ENCODE measurements at places on chromosomes 5 and 9.

GRCh38 chr5:75040973-75041372 lies 11.4 kb downstream of the GCNT4 start:
- no peak for DNase-seq

GRCh38 chr5:126519637-126520592 lies 75.1 kb downstream of the ALDH7A1 start:
- no peak for DNase-seq

- DNase-seq = no peak
Measured at GRCh38 chr5:80474929-80475328, 13.0 kb upstream of the FAM151B start.

DNA sequence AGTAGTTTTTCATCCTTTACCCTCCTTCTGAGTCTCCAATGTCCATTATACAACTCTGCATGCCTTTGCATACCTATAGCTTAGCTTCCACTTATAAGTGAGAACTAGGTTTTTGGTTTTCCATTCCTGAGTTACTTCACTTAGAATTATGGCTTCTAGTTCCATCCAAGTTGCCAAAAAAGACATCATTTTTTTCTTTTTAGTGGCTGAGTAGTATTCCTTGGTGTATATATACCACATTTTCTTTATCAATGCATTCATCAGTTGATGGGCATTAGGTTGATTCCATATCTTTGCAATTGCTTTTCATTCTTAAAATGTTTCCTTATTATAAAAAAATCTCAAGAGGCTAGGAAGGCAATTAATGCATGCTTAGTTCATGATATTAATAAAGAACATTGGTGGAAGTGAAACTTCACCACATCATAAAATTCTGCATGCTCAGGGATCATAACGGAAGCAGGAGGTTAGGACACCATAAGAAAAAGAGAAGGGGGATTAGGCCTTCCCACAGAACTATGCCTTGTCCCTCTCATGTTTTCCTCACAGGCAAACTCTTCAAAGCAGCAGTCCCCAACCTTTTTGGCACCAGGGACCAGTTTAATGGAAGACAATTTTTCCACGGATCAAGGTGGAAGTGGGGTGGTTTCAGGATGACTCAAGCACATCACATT lies 105.2 kb downstream of the FRMD3 start:
- no peak for DNase-seq

DNA sequence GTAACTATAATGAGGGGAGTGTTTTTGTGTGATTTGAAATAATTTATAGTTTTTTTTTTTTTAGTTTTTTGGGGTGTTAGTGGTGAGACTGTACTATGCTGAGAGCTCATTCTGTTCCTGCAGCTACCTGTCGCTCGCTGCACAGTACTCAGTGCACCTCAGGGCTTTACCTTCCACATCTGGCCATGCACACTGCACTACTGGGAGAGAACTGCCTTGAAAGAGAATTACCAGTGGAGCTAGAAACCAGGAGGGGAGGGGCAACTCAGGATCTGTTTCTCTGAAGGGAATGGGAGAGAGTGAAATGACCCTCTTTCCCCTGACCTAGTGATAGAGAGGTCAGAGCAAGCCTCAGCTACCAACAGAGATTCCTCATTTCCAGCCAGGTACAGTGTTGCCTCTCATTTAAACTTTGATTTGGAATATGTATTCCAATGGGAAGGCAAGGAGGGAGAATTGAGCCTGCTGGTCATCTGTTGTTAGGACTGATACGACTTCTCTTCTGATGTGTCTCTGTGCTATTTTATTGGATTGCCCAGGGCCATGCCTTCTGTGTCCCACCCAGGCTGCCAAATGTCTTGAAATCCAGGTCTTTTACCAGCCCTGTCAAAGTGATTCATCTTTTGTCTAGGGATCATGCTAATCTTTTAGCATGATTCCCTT lies 8.9 kb downstream of the ATG10 start:
- DNase-seq = no peak

GRCh38 chr5:74074111-74074510 lies 448.1 kb downstream of the ARHGEF28 start:
- DNase-seq = no peak

GRCh38 chr5:89901983-89902382 lies 507.6 kb downstream of the CETN3 start:
- no peak for DNase-seq

DNA sequence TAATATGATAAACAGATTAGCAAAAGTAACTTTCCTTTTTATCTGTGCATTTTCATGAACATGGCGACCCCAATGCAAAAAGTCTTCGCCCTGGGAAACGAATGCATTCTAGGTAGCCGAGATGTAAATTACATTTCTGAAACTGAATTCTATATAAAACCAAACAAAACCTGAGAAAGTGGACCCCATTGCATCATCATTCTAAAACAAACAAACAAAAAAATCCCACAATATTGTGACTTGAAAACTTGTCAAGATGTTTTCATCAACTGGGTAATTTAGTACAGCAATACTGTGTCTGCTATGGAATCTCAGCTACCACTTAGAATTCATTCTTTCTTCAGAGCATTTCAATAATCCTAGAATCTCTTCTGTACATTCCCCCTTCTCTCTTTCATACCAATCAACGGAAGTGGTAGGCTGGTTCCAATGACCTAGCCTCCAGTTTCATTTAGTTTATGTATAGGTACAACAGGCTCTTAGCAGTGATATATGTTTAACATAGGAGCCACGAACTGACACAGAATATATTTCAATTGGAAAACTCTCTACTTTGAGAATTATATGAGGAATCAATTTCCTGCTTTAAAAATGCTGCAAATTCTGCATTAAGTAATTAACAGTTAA lies 85.6 kb downstream of the FBXW11 start:
- no peak for DNase-seq

GRCh38 chr5:149201121-149201637 lies 59.9 kb downstream of the ABLIM3 start:
- DNase-seq = no peak

GRCh38 chr9:104143550-104143910 lies 49.4 kb downstream of the SMC2 start:
- DNase-seq = no peak

DNA sequence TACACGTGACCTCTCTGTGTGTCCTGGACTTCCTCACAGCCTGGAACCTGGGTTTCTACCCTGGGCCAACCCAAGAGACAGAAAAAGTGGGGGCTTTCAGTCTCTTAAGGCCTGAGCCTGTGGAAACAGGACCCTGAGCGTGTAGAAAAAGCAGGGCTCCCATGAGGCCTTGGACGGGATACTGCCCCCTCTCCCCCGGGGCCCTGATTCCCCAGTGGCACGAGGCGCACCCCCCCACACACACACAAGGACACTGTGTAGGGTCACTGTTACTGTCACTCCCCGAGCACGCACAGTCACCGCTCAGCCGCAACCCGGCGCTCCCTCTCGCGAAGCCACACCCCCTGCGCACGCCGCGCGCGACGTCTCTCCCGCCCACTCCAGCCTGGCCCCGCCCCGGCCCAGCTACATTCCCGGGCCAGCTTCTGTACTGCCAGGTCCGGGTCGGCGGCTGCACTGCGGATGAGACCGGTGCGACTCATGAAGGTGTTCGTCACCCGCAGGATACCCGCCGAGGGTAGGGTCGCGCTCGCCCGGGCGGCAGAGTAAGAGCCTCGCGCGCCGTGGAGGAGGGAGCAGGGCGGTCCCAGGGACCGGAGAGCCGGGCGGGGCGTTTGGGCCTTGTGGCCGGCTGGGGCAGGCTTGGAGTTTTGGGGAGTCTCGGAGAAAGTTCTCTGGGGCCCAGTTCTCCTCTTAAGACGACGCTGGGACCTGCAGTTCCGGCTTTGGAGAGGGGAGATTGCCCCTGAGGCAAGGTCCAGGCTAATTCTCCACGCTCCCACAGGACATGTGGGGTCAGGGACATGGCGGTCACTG lies at the start of gene GRHPR:
GRHPR (plus strand) TSS at position 408 of the 816 bp plus-strand sequence; CDS start at position 463, 55 bp downstream.
- peak; percentile 93 for DNase-seq

DNA sequence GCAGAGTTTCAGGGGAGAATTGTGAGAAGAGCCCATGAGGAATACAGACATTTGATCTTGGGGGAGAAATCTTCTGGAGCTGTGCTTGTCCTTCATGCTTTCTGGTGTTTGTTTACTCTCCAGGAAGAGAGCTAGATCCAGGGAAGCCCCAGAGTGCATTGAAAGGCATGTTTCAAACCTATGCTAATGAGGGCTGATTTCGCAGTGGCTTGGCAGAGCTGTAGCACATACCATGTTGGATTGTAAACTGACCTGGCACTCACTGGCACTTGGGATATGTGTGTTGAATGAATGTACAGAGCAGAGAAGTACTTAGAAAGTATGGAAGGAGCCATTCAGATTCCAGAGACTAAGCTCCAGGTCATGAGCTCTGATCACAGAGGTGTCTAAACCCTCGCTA lies 30.9 kb downstream of the TNFSF8 start:
- DNase-seq = no peak

DNA sequence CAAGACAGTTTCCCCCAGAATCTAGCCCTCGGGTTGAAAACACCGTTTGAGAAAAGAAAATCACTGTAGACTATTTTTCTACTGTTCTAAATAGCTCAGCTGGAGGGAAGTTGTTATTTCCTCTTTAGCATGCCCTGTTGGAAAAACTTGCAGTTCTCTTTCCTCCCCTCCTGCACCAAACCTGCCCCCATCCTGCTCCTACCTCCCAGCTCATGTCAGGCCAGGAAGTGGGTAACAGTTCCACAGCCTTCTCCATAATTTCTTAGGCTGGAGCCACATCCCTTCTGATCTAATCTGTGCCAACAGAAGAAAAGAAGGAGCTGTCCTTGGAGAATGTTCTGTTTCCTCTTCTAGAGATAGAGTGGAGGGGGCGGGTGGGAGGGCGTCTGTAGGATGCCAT lies 437.7 kb downstream of the SPOCK1 start:
- no peak for DNase-seq

DNA sequence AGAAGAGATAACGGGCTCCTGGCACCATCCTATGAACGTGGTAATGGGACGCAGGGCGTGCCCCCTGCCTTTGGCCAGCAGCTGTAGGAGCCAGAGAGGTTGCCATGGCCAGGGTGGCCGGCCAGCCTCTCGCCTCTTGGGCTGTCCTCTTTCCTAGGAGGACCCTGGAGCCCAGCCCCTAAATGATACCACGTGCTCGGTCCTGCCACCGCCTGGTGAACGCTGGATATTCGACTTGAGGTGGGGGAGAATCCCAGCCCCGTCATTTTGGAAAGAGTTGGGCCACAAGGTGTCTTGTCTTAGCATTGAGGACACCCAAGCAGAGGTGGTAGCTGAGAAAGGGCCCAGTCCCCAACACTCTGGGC lies 391 bp upstream of the NRG2 start:
- peak; percentile 8 for DNase-seq

DNA sequence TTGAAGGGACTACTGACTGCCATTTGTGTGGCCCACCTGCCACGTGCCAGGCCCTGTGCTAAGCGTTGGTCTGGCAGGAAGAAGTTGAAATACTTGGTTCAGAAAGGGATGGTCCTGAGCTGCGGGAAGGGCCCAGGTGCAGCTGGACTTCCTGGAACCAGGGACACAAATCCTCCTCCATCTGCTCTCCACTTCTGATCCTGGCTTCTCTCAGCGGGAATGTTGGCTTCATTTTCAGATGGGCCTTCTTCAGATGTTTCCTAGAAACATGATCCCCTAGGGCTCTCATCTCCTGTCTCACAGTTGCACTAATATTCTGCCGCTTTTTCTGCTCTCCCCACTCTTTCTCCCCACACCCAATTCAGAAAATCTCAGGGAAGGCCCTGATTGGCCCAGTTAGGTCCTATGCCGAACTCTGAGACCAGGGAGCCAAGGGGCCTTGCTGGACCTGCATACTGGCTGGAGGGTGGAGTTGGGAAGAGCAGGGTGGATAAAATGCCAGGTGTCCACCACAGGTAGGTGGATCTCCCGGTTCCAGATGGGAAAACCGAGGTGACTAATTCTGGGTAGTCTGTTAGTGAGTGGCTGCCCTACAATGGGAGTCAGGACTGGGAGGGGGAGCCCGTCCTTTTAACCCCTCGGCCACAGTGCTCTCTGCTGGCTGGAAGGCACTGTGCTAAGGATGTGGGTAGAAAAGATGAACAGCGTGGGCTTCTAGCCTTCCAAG lies 19.4 kb downstream of the PSAT1 start:
- DNase-seq = no peak

- no peak for DNase-seq
Measured at GRCh38 chr9:92977279-92977678, 30.0 kb downstream of the FGD3 start.

DNA sequence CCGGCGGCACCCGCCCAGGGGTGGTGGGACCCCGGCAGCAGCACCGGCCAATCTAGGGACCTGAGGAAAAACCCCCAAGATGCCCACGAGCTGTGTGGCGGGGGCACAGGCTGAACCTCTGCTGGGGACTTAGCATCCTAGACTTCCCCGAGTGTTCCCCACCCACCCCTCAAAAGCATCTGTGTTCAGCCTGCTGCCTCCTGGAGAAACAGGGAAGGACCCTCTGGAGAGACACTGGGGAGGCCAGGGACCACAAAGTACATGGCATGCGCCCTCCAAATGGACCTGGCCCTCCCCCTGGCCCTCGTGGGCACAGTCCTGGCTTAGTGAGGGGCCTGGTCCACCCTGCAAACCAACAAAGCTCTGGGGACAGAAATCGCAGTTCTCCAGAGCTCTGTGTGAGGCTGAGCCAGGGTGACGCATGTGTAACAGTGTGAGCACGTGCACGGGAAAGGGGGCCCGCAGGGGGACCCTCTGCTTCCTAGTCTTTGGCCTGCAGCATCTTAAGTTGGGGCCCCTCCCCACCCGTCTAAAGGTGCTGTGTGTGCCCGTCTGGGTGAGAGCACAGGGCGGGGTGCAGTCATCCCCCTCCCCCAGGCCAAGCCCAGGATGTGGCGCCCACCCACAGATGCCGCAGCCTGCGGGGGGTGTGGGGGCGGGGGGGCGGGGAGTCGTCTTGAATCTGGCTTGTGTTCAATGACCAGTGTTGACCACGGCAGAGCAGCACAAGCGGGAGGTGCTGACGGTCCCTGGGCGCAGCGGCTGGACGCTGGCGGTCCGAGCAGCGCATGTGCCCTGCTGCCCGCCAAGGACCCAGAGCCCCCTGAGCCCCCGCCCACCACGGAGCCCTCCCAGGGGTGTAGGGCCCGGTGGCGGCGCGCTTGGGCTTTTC lies 672 bp upstream of the KCNT1 start:
- peak; percentile 15 for DNase-seq

- no peak for DNase-seq
Measured at GRCh38 chr9:119240546-119240945, 128.7 kb downstream of the BRINP1 start.

- DNase-seq = no peak
Measured at GRCh38 chr9:30524311-30524710, 1860.1 kb upstream of the ACO1 start.

GRCh38 chr9:135889564-135890189 lies 17.7 kb downstream of the CAMSAP1 start:
- DNase-seq = no peak

Data from activated naive CD8-positive, alpha-beta T cell treated with anti-CD3 and anti-CD28 coated beads for 36 hours (primary cell).